ENCODE measurements at places on chromosomes 5 and 9.

- DNase-seq: no peak
Measured at GRCh38 chr5:132079081-132079480, 5.5 kb downstream of the CSF2 start.

DNA sequence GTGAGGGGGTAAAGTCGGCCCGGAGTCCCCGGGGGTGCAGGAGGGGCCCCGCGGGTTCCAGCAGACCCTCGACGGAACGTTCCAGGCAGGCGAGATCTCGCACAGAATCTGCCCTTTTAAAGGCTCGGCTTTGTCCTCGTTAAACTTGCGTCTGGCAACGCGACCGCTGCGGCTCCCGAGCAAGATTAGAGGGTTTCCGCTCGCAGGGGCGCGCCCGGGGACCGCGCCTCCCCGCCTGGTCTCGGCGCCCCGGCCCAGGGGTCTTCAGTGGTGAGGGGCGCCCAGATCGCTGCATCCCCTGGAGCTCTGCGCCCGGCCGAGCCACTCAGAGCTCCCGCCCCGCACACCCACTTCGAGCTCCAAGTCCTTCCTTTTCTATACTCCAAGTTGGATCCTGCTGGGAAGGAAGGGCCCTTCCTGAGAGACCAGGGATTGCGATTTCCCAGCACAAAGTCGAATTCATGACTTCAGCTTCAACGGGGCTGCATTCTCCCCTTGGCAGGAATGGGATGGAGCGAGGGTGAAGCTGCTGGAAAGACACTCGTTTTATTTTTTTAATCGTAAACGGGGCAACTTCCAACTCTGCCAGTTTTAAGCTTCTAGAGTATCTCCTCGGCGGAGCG, 11.3 kb downstream of the PROP1 start:
- DNase-seq: no peak

DNA sequence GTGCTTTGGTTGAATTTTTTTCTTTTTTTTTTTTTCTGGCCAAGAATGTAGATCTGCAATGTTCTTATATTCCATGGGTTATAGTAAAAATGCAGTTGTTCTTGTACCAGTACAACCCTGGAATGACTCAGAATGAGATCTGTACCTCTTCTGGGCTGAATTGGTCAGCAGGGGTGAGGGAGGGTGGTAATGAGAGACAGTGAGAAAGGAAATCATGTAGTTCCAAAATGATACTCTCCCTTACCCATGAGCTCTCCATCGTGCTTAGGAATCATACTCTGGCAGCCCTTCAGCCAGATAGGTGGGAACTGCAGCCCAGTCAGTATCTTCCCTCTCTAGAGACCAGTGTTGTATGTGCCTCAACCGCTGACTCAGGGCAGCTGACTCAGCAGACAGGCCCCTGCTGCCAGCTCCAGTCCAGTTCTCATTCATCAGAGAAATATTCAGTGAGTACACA, 2.1 kb upstream of the GLIS3 start:
- no peak for DNase-seq

DNA sequence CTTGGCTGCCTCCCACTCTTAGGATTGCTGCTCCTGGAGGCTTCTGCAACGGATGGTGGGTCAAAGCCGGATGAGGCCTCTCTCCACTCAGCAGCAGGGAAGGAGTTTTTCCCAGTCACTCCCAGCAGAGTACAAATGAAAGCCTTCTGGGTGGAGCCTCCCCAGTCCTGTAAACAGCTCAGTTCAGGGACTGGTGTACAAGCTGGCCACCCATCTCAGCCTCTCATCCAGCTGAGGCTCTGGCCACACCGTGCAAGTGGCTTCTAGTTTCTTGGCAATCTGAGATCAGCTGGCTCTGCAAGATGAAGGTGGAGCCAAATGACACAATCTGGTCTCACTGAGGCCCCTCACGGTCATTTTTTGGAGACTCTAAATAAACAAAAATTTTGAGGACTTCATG, 10.0 kb downstream of the GPX3 start:
- DNase-seq: no peak

DNA sequence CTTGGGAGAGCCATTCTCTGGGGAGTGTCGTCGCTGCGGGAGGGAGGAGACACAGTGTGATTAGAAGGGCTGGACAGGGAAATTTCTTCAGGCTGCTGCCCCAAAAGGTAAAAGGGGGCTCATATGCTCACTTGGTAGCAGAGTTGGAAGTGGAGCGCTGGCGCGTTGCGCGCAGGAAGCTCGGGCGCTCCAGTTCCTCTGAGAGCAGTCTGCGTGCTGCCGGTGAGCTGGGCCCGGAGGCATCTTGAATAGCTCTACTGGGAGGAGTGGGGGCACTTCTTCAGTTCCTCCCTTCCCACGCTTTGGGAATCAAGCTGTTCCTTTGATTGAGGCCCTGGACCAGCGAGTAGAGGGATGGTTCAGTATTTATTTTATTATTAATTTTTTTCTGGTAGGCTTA, 2.7 kb downstream of the RXFP3 start:
- no peak for DNase-seq

DNA sequence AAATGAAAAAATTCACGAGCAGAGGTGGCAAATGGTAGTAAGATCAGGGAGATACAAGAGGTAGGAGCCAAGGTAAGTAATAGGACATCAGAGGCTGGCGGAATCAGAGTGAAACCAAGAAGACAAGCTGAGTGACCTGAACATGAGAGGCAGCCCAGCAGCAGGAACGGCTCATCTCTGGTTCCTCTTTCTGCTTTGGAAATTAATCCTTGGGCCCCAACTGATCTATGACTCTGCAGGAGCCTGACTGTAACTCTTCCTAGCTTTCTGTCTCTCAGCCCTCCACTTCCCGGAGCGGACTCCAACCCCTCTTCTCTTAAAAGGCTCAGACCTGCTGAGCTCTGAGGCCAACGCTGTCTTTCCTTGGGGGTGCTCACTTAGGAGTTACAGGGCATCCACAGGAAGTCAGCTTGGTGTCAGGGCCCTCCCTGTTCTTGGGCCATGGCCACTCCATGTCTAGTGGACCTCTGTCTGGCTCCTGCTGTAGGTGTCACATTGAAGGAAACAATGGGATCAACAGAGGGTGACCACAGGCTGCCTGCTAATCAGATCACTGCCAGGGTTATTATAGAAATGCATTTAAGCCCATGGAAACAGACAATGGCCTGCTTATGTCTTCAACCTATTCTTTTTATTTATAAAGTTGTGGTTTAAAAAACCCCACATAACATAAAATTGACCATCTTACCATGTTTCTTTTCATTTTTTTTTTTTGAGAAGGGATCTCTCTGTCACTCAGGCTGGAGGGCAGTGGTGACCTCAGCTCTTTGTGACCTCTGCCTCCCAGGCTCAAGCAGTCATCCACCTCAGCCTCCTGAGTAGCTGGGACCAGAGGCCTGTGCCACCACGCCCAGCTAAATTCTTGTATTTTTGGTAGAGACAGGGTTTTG, 22.5 kb upstream of the SHB start:
- DNase-seq: no peak

DNA sequence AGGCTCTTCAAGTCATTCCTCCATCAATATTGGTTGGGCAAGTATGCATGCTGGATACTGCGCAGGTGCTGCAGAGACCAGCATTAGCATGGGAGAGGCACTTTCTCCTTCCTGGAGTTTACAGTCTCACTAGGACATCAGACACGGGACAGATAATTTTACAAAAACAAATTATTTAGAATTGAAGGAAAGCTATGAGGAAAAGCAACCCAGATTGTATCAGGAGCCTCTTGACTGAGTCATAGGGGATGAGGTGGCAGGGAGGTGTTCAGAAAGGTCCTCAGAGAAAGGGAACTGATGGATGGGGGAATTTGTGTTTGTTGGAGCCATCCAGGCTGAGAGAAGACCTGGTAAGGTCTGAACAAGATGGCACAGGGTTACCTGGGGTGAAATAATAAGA, 24.5 kb upstream of the RAB14 start:
- DNase-seq: no peak

GRCh38 chr9:123796094-123796493, 133.8 kb downstream of the DENND1A start:
- DNase-seq: no peak

DNA sequence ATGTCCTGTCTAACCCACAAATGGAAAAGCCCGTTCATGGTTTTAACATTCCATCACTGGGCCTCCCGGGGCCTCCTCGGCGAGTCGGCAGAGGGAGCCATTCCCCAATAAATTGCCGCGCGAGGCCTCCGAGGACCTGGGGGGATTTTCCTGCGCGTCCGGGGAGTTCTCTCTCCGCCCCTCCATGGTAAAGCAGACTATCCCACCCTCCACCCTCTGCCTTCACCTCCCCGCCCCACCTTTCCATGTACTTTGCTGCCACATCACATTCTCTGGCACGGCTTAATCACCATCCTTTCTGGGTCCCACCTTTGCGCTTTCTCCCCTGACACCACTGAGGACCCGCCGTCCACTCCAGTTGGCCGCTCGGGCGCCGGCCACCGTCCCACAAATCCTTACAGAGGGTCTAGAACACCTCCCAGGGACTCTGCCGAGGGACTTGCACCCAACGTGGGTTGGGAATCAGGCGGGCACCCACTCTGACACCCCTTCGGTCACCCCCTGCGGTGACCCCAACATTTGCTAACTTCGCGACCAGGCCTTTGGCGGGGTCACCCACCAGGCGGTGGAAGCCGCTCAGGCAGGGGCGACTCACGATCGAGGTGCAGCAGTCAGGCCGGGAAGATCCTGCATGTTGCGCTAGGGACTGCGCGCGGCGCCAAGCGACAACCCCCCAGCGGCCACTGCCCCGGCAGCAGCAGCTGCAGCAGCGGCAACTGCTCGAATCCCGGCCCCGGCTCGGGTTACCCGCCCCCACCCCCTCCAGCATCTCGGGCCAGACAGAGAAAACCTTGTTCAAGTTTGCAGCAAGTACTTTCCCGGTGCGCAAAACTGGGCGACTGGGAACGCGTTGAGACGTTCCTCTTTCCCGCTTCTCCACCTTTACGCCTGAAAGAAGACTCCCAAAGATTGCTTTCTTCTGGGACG, at the start of gene MEGF10:
Gene MEGF10, plus strand, starts transcription at position 778 of the 927 bp plus-strand sequence. CDS start 40,513 bp downstream, outside the sequence.
- DNase-seq: no peak

DNA sequence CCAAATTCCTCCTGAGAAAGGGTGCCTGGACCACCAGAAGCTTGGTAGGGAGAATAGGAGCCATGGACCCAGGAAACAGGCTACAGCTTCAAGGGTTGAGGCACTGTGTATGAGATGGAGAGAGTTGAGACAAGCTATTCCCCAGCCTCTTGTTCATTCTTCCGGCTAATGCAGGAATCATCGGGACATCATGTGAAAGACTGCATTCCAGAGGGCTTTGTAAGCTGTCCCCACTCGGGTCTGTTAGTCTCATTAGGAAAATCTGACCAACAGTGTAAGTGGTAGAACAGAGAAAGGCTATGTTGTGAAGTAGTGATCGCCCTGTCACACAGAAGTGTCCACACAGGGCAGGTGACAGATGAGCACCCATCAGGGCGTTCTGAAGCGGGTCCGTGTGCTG, 81.4 kb downstream of the GABBR2 start:
- DNase-seq: no peak

GRCh38 chr9:95055851-95056551, 261.5 kb downstream of the FANCC start:
- no peak for DNase-seq

- peak; percentile 16 for DNase-seq
Measured at GRCh38 chr5:91219803-91220371, 163.2 kb downstream of the ARRDC3 start.

DNA sequence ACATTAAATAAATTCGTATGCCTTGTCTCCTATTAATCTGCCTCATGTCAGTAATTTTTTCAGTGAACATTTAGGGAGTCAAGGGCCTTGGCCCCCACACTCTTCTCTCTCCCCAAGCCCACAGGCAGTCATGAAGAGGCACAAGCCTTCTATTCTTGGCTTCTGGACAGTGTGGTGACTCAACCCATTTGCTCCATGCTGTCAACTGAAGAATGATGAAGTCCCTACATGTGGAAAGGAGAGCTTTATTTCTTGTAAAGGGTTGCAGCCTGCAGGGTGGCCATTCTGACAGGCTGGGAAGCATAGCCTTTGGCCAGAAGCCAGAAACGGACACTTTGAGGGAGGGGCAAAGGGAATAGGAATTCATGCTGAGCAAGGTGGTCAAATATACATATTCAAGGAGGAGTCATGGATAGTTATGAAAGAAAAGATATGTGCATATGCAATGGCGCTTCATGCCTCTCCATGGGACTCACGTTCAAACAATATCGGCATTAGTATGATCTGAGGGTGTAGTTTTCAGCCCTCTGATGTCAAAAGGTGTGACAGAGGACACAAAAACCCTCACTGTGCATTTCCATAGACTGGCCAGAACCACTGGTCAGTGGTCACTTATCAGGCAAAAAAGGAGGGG, 31.3 kb downstream of the ANKRA2 start:
- DNase-seq: no peak

GRCh38 chr9:87827341-87827740, 55.3 kb upstream of the SPATA31E1 start:
- no peak for DNase-seq

- no peak for DNase-seq
Measured at GRCh38 chr5:181215997-181216989, 6.8 kb upstream of the TRIM41 start.

DNA sequence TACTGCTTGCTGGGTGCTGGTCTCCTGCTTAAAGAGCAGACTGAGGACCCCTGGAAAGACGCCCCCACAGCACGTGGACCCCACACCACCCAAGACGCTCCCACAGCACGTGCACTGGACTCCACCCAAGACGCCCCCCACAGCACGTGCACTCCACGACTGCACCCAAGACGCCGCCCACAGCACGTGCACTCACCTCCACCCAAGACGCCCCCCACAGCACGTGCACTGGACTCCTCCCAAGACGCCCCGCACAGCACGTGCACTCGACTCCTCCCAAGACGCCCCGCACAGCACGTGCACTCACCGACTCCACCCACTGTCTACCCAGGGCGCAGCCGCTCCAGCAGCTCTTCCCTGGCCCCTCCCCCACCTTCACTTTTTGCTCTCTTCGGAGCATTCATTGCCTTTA, 50.5 kb downstream of the EHMT1 start:
- DNase-seq: no peak

DNA sequence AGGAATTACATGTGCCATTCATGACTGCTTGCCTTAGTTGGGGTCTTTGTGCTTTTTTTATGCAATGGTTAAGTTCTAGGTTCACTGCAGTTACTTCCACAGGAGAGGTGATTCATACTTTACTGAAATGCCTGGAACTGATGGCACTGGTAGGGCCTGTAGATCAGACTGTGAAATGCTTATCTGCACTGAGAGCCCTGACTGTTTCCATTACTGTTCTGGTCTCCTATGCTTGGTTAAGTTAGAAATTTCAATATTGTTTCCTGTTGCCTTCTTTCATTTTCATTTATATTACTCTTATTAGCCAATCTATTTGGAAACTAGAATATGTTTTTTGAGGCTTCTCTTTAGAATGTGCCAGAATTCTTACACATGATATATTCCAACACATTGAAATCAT, 484.1 kb upstream of the SEMA6A start:
- DNase-seq: no peak

DNA sequence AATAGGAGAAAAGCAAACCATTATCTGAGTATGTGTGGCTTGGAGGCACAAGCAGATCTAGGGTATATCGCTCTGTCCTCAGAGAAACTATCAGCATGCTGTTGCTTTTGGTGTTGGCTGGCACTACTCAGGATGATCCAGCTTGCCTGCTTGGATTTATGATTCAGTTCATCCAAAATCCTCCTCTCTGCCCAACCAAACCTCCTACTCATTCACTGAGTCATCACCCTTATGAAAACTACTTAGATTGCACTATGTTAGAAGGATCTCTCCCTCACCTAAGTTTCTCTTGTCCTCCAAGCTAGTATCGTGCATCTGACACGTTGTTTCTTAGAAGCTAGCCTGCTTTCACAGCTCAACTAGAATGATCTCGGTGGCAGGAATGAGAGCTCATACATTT, 14.2 kb upstream of the ZBED3 start:
- no peak for DNase-seq
